NCI-H460 (cell line): ENCODE measurements at places on chromosomes 6 and 20. TPM values are rescaled to one million over a fixed set of nuclear protein-coding genes. Genes with fewer than 3 reads are reported as not detected.

GSTA3 gene
- not detected in 2 replicates for total RNA-seq

SLC24A3 gene
- 0.02 TPM in 1 of 2 replicates, not detected in the other for total RNA-seq

ELOVL2 gene
- 2.5 and 2.7 TPM in 2 replicates for total RNA-seq

C6orf52 gene
- total RNA-seq = 0.81 and 1.3 TPM in 2 replicates

IYD gene
- total RNA-seq = not detected in 2 replicates

RIPOR3 gene
- 0.12 TPM in 1 of 2 replicates, not detected in the other for total RNA-seq

HMGCLL1 gene
- 0.07 TPM in 1 of 2 replicates, not detected in the other for total RNA-seq

PIM1 gene
- total RNA-seq = 14.2 and 17.8 TPM in 2 replicates

OVOL2 gene
- total RNA-seq = not detected in 2 replicates

HLA-F gene
- 17.7 and 18.5 TPM in 2 replicates for total RNA-seq
